ENCODE measurements at places on chromosomes 7 and 10.
A peak's percentile ranks its signal among the peaks of the same experiment; 100 is the strongest.

- DNase-seq = peak; percentile 100
These were observed at the start of gene CREM for GRCh38 chr10:35126530-35127288. Gene CREM, plus strand, starts transcription at chr10:35126846. Its CDS starts 10,990 bp downstream, at chr10:35137836.

GRCh38 chr7:157495594-157495993 is 158.8 kb downstream of the DNAJB6 start:
- no peak for DNase-seq

GRCh38 chr7:5452937-5453540 is 29.4 kb upstream of the TNRC18 start:
- DNase-seq = no peak

GRCh38 chr10:59266321-59266720 is 89.9 kb downstream of the PHYHIPL start:
- DNase-seq = no peak

- no peak for DNase-seq
These were observed 60.5 kb downstream of the PWWP2B start for GRCh38 chr10:132457328-132458070.

DNA sequence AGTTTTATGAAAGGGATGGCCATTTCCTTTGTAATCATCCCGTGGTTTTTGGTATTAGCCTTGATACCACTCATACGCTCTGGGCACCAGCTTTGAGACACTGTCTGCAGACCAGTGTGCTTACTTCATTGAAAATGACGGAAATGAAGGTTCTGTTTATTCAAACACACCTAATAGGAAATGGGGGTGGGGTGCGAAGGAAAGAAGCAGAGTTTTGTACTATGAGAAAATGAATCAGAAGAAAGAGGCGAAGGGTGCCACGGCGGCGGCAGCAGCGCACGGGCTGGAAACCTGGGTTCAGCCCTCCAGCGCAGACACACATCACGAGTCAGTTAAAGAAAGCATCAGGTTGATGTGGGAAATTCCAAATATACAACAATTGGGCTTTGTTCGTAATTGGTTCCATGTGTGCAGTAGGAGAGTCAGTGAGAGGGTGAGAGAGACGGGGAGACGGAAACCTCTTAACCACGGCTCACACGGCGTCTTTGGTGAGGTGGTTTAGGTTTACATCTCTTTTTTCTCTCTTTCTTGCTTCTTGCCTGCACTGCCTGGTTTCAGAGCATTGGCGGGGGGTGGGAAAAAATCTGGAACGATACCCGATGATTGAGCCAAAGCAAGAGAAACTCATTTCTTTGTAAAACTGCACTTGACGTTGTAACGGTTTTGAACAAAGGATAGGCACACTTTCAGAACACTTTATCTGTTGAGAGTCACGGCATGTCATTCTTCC is 321.2 kb downstream of the FRMD4A start:
- DNase-seq = peak; percentile 55

DNA sequence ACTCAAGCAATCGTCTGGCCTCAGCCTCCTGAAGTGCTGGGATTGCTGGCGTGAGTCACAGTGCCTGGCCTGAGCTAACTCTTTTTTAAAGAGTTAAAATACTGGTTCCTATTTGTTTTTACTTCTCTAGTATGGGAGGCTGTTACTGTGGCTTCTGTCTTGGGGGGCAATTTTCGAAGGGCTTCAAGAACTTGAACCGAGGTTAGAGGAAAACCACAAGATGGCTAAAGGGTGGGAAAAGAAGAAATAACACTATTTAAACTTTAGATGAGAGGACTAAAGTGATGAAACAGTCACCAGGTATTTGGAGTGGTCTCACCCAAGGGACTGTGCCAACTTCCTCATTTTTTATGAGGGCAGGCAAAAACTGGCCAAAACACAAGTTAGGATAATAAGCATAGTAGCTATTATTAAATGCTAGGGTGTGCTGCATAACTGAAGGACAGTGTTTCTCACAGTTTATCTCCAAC is 17.8 kb downstream of the MET start:
- DNase-seq = no peak

- no peak for DNase-seq
These were observed 158.6 kb upstream of the TARP start for GRCh38 chr7:38432080-38432479.

DNA sequence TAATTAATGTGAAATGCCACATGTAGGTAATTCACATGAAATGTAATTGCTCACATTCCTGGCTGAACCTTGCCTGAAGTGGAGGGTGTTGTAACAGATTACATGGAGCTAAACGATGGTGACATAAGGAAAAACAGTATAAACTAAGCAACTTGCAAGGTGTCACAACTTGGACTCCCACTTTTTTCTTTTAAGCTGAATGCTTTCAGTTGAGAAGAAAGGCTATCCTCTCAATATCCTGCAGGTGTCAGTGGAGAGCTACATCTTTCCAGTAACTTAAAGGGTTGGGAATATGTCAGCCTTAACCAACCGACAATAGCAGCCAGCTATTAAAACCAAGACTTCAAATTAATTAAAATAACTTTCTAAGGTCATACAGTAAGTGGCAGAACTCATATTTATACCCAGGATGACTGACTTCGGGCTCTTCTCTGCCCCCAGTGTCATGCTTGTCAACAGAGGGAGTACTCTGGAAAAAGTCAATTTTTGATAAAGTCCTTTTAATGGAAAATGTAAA is 33.7 kb downstream of the NRBF2 start:
- no peak for DNase-seq

- DNase-seq = no peak
These were observed 7.1 kb downstream of the GRM8 start for GRCh38 chr7:127245607-127246006.

DNA sequence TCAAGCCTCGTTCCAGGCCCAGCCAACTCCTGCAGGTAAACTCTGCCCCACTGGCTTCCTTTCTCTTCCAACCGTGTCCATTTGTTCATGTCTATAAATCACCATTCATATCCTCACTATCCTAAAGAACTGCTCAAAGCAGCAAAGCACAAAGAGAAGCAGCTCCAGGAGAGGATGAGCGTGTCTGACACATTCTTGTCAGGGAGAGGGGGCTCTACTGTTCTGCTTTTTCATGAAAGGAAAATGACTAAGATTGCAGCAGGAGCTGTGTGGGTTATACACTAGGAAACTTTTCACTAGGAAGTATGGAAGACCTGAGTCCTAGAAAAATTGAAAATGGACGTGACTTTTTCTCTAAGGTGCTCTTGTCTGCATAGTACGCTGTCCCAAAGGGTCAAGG is 16.7 kb downstream of the AGFG2 start:
- DNase-seq = no peak

DNA sequence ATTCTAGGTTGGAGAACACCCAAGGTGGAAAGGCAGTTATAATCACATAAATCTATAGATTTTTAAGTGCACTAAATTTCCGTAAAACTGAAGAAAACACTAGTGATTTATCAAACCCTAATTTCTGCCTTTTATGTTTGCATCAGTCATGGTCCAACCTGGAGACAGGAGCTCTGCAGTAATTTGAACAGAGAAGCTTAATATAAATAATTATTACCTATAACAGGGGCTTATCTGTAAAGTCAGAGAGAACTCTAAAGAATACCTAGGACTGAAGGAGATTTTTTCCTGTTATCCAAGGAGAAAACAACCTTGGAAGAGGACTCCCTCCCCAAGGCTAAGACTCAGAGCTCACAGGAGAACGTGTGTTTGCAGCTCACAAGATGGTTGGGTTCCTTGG is 95.1 kb downstream of the MPP7 start:
- DNase-seq = no peak

DNA sequence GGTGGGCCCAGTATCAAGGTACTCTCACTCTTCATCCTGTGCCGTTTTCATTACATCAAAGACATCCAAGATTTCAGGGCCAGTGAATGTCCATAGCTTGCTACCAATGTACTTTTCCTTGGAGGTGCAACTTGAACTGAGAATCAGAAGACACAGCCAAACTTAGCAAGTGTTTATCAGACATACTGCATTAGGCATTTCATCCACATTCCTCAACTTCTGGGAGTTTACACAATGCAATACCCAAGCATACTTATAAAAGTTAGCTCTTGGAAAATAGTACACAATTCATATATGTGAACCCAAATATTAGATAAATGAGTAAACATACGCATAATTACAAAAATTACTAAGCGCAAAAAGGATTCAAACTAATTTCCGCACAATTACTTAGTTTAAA is 216.3 kb upstream of the RHOBTB1 start:
- no peak for DNase-seq

DNA sequence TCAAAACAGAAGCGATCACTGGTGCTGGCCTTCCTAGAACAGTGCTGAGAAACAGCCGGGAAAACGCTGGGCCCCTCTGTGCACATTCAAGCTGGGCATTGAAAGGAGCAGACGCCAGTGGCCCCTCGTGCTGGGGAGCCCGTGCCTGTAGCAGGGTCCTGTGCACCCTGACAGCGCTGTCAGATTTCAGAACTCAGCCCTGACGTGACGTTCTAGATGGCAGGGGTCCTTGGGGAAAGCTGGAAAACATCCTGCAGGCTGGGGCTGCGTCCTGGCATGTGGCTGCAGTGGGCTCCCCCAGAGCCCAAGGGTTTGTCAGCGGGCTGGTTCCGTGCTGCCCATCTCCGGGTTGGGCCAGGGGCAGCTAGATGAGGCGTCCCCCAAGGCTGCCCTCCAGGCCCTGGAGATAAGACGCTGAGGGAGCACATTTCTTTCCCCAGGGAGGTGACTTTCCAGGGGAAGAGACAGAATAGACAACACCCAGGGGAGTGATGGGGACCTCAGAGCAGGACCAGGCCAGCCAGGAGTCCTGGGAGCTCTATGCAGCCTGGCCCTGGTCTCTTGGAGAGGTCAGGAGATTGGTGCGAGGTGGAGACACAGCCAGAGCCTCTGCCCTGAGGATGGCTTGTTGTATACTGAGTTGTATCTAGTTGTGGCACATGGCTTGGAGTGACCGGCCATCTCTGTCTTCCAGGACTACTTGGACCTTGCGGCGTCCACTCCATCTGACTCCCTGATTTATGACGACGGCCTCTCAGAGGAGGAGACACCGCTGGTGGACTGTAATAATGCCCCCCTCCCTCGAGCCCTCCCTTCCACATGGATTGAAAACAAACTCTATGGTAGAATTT is 12.1 kb upstream of the CSGALNACT2 start:
- no peak for DNase-seq

- no peak for DNase-seq
These were observed 74.9 kb upstream of the OGDHL start for GRCh38 chr10:49837051-49837478.

DNA sequence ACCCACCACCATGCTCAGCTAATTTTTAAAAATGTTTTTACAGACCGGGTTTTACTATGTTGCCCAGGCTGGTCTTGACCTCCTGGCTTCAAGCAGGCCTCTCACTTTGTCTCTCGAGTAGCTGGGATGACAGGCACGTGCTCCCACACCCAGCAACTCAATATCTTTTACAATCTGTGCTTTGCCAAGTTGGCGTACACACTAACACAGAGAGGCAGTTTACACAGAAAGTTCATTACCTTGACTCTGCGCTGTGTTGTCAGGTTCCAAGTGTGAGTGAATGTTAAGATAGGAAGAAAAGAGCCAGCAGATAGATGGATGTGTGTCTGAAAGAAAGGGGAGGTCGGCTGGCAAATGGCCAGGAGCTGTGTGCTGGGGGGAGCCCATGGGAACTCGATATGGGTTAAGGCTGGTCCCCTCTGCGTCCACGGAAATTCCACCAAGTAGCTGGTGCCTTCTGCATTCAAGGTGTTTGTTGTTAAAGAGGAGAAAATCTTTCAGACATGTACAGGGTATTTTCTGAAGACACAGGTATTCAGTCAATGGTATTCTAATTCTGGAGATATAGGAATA is 299.8 kb downstream of the CAMK1D start:
- no peak for DNase-seq

DNA sequence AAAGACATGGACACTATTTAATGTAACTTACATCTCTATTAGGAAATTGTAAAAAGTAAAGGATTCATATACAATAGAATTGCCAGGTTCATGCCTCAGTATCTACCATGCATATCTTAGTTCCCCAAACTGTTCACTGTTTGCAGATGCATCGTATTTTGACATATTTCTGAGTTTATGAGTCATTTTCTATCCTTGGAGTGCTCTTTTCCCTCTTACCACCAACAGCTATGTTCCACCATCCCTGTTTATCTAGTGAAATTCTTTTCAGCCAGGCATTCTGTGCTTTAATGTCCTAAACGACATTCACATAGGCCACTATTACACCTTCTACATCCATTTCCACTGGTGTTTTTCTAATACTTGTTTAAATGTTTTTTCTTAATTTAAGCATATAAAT is 139.4 kb upstream of the HPS1 start:
- DNase-seq = no peak

DNA sequence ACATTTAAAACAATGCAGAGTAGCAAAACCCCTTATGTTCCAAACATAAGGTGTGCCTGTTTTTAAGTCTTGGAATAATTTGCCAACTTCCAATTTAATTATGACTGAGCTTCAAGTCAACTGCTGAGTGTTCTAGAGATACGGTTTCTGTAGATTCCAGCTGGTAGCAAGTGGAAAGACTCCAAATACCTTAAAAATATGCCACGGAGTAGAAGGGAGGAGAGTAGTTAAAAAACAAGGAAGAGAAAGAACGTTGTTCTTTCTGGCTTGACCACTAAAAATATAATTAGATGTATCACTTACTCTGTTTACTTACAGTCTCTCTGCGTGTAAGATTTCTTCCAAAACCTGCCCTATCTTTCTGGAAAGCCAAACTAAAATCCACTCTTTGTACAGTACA is 24.5 kb upstream of the ABLIM1 start:
- DNase-seq = no peak

DNA sequence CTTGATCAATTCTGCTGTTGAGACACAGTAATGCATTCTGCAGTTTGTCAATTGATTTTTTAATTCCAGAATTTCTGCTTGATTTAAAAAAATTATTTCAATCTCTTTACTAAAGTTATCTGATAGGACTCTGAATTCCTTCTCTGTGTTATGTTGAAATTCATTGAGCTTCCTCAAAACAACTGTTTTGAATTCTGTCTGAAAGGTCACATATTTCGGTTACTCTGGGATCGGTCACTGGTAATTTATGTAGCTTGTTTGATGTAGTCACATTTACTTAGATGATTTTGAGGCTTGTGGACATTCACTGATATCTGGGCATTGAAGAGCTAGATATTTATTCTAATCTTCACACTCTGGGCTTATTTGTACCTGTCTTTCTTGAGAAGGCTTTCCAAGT is 67.2 kb upstream of the NME8 start:
- DNase-seq = no peak

DNA sequence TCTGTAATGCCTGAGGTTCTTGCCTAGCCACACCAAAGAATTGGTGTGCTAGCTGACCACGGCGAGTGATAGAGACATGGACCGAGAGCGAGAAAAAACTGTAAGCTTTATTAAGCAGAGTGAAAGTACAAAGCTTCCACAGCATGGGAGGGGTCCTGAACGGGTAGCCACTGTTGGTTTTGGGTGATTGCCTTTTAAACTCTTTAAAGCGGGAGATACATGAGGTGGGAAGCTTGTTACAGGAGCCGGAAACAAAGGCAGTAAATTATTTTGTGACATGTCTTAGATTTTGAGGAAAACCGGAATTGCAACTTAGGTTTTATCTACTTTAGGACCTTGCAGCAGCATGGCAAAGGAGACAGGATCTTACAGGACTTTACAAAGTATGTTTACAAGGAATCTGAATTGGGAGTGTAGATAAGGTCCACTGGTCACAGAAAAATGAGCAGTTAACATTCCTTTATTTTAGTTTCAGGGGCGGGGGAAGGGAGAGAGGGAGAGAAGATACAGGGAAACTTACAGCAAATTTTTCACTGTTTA is 252.7 kb upstream of the MBL2 start:
- DNase-seq = no peak

Measured in T-helper 9 cell (primary cell).